Stimulated activated CD4-positive, alpha-beta T cell treated with anti-CD3 and anti-CD28 coated beads, Interleukin-2, amount 100 ng/mL, for 24 hours (primary cell): ENCODE measurements at places on chromosomes 1 and 21.

DNA sequence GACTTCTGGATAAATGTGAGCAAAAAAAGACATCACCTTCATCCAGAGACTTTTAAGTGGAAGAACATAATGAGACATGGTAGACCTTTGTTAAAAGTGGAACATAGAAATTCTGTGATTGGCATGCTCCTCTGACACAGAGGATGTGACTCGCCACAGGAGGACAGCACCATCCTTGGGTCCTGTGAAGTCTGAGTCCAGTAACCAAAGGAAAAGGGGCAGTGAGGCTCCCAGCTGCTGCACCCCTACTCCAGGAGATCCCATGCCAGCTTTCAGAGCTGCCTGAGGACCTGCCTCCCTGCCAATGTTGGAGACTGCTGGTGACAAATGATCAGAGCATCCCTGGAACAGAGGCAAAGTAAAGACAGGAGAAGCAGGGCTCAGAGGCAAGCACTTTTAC is 136.2 kb downstream of the BRINP2 start:
- DNase-seq, result no peak

DNA sequence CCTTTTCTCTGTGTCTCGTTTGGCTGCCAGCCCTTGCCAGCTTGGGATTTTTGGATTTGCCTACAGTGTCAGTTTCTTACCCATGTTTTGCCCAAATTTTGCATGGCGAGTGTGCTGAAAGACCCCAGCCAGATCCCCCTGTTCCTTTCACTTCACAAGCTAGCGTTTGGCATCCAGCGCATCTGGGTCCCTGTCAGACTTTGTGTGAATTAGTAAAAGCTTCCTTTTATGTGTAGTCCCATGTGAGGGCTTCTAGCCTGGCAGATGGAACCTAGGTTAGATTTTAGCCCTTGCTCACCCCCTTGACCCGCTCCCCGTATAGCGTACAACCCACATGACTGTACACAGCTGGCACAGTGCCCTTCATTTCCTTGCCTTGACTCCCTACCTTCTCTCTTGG is 22.3 kb upstream of the GALNT2 start:
- DNase-seq, result no peak

DNA sequence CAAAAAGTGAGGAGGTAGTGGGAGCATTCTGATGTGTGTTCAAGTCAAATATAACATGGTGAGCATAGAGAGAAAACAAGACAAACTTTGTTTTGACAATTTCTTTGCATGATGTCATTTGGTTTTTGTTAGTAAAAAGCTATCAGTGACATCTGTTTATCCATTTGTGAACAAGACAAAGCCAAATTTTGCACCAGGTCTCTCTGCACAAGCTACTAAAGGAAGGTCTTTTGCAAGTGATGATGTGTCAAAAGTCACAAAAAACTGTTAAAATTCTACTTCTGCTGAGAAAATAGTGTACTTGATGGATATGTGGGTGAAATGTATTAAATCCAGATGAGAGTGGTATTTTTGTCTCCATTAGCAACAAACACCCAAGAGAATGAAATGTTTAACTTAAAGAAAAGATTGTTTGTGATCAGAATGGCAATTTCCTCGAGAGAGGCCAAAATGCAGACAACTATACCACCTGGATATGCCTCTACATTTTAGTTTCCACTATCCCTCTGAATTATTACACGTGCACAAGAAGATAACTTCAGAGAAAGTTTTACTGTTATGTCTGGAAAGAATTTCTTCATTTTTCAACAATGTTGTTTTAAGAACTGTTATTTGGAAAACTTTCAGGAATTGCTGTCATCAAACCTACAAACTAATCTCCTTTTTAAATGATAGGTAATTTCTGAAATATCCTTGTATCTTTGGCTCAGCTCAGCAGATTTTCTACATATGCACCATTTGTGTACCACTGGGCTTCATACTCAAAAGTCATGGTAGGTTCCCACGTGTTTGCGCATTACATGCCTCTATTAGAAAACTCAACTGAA is 807.4 kb upstream of the ADGRL2 start:
- no peak for DNase-seq

GRCh38 chr1:96214982-96215381 is 506.6 kb upstream of the PTBP2 start:
- no peak for DNase-seq

DNA sequence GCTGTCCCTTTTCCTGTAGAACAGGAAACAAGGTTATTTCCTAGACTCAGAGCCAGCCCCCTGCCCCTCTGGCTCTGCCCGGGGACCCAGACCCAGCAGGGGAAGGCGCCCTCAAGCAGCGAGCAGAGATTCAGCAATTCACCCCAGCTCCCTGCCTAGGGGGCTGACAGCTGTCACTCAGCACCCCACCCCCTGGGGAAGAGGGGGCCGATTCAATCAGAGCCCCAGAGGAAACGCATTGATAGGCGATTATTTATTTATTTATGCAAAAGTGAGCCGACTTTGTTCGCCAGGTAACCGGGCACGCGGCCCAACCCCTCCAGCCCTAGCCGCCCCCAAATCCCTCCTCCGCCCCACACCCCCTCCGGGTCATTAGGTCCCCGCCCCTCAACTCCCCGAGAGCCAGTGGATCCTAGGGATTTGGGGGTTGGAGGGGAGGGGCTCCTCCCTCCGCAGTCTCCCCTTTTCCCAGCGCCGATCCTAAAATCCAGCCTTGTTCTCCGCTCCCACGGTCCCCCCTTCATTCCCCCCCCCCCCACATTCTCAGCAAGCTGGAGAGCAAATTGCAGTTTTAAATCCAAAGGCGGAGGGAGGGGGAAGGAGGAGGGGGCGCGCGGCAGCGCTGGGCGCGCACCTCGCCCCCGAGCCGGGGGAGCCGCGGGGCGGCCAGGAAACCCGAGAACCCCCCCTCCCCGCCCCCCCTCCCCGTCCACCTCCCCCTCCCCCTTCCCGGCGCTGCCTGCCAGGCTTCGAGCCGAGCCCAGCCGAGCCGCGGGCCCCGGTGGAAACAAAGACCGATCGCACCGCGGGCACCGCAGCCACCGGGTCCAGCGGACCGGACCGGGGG is 1.3 kb downstream of the AHDC1 start:
- peak; percentile 43 for DNase-seq

DNA sequence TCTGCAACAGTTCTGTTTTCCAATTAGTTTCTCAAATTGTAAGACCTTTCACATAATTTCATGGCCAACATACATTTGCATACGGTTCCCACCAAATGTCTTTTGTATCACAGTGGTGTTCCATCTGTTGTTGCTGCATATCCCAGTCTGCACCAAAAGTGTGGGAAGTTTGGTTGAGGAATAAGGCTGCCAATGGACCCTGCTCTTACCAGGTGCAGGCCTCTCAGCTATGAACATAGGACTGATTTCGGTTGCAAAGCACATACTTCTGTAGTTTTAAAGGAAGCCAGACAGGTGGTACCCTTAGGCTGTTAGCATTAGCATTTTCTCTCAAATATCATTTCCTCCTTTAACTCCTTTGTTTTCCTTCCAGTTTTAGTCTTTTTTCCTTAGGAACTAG is 33.8 kb downstream of the ADGRL4 start:
- DNase-seq, result no peak

GRCh38 chr1:107073493-107073892 is 17.0 kb downstream of the PRMT6 start:
- no peak for DNase-seq

- no peak for DNase-seq
Observed at GRCh38 chr1:5983361-5984103, 8.7 kb downstream of the NPHP4 start.

- no peak for DNase-seq
Observed at GRCh38 chr1:234827656-234828055, 217.7 kb upstream of the IRF2BP2 start.

DNA sequence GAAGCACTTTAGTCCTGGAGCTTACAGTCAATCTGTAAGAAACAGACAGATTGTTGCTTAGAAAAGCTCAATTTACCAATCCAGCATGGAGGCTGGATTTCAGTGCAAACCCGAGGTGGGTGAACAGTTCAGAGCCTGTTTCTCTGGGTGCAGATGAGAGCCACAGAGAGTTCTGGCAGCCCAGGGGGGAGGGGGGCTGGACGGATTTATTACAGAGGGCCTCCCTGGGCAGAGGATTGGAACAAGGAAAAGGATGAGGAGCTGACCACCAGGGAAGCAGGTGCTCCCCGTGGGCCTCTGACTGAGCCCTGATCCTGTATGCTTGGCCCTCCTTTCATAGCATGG is 38.0 kb upstream of the EPS8L3 start:
- no peak for DNase-seq

DNA sequence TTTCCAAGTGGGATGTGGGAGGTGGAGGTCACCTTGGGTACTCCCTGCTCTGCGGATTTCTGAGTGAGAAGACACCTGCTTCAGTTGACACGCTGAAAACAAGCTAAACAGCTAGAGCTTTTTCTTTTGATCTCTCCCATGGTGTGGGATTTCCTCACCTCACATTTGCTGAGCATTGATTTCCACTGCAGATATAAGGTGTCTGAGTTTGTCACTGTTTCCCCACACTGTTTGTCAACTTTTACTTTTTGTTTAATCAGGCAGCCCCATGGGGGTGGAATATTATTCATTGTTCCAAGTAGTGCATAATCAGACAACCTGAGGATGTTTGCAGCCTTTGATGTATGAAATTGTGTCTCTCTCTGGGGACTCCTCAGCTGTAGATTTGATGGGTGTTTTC is 49.5 kb downstream of the FASLG start:
- peak; percentile 48 for DNase-seq

DNA sequence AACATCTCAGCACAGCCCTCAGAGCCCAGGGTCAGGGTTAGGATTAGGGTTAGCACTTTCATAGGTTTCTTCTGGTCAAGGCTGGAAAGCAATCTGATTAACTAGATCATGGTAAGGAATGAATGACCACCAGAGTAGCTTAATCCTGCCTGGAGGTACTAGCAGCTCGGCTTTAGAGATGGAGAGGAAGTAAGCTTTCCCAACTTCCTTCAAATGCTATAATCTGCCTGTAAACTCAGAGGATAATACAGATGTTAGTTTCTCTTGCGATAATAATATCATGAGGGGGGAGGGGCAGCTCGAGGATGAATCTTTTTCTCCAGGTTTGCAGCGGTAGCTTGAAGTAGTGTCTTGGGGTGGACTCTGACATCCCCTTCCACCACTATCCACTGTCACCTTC is 194.9 kb downstream of the HIVEP3 start:
- DNase-seq, result no peak

DNA sequence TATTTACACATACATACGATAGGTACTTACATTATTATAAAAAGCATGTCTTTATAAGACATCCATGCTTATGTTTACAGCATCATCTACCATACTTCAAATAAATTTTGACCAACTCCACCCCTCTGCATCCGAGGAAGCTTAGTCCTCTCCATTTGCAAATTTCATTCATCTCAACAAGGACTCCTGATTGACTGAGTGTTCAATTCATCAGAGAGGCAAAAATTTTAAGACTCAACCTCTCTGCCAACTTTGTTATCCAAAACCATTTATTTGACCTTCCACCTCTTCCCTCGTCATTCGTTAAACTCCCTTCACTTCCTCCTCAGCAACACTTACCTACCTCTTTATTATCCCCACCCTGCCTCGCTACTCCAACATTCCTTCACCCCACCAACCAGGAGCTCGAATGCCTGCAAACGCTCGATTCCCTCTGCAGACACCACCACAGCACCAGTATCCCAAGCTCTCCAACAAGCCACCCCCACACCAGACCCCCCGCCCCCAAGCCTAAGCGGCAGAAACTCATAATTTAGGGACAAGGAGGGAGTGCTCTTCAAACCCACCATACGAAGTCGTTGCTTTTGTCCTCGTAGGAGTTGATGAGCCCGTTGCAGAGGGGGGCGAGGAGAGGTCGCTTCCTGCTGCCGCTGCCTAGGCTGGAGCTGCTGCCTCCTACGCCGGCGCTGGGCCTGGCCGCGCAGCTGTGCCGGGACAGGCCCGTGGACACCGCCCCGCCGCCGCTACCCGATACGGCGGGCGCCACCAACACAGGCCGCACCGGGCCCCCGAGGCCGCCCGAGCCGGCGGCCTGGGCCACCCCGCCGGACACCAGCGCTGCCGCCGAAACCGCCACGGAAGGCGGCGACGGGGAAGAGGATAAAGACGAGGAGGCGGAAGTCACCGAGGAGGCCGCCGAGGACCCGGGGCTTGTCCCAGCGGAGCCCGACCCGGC is 803 bp downstream of the COP1 start:
- DNase-seq, result no peak

- no peak for DNase-seq
Observed at GRCh38 chr1:39165049-39165448, 39.4 kb upstream of the MACF1 start.

DNA sequence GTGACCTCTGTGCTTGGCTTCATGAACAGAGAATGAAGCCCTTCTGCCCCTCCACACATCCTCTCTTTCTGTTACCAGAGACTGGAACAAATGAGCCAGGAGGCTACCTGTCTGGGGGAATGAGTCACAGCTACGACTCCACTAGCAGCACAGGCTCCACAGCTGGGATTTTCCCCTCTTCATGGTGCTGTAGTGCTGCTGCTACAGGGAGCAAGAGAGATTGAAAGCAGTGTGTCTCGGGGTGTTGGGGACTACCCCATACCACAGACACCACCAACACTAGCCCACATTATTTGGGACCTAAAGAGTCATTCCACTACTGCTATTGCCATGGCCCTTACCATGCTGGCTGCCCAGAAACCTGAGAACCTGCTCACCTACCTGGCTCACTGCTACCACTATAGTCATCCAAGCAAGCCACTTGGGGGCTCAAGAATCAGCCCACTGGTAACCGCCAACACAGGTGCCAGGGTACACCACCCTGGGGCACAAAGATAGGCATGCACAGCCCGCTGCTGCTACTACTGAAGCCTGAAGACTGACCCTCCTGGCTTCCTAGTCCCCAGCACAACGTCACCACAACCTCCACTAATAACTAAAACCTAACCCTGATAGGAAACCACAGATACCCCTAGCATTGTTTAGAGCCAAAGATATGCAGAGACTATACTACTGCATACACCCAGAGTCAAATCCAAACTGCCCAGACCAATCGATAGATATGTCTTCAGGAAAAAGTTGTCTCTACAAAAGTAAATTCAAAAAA is 17.7 kb downstream of the CD1E start:
- peak; percentile 19 for DNase-seq

- DNase-seq, result no peak
Observed at GRCh38 chr1:172360511-172360910, 60.0 kb upstream of the C1orf105 start.

- DNase-seq, result no peak
Observed at GRCh38 chr1:101960142-101960541, 36.6 kb downstream of the OLFM3 start.

GRCh38 chr1:158646465-158646864 is 40.0 kb downstream of the SPTA1 start:
- DNase-seq, result no peak

DNA sequence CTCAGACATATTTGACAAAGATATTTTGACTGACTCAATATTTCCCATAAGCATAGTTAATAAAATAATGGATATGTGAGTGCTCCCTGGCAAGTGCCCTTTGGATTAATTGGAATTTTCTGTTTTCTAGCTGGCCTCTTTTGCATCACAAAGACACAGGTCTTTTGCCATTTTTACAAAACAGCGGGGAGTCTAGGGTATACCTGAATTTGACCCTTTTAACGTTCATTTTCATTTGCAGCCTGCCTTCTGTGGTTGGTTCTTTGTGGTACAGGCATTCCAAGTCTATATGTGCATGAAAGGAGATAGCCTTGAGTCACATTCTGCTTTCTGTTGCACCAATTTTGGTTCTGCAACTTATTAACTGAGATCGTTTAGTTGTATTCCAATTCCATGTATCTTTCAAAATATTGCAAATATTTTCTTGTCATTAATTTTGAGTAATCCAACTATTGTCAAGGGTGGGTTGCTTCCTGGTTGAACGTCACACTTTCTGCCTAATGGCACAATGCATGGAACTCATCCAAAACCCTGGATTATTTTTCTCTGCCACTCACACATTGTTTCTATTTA is 171.7 kb downstream of the CRB1 start:
- DNase-seq, result no peak
